Anterior cingulate cortex (tissue), 58 donors: ENCODE measurements at places on chromosomes 2 and 18.

DNA sequence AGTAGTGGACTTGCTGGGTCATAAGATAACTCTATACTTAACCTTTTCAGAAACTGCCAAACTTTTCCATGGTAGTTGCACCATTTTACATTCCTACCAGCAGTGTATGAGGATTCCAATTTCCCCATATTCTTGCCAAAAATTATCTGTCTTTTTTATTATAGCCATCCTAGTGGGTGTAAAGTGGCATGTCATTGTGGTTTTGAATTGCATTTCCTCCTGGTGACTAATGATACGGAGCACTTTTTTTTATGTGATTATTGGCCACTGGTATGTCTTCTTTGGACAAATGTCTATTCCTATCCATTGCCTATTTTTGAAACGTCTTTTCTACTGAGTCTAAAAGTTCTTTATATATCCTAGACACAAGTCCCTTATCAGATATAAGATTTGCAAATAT, 44.3 kb downstream of the CACNB4 start:
- DNase-seq: no peak

- no peak for DNase-seq
Observed at GRCh38 chr2:141242008-141242407, 888.8 kb downstream of the LRP1B start.

- DNase-seq: no peak
Observed at GRCh38 chr18:58136879-58137278, 92.9 kb downstream of the NEDD4L start.

DNA sequence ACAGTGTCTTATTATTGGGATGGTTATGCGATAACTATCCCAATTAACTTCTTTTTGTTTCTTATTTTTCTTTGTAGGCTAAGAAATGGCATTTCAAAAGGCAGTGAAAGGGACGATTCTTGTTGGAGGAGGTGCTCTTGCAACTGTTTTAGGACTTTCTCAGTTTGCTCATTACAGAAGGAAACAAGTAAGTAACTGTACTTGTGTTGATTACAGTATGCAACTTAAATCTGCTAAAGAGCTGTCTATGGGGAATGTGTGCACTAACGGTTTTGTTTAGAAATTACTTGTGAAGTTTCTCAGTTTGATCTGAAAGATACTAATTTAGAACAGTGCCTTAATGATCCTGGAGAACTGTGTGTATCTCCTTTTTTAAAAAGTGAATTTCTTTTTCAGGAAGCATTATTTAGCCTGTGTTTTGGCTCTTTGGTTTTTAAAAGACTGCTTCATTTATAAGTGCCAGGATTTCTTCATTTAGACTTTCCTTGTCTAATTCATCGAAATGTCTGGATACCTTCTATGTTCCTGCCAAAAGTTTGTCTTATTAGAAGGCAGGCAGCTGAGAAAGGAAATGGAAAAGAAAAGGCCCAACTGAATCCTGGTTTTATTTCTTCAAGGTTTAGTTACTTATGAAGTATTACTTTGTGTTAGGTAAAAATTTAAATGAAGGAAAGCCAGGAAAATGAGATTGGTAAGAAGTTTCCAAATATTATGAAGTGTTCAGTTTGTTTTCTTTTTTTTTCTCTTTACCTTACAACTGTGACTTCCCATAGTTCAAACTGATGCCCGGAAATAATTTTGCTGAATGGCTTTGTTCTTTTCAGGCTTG, 40.1 kb downstream of the GPD2 start:
- no peak for DNase-seq

- peak; percentile 80 for DNase-seq
Observed at GRCh38 chr2:219245148-219245898, at the start of the genes GLB1L and STK16. GLB1L (minus strand) TSS chr2:219245444; CDS start chr2:219243573, 1,871 bp downstream. STK16 (plus strand) TSS chr2:219245479; CDS start chr2:219246000, 521 bp downstream.

DNA sequence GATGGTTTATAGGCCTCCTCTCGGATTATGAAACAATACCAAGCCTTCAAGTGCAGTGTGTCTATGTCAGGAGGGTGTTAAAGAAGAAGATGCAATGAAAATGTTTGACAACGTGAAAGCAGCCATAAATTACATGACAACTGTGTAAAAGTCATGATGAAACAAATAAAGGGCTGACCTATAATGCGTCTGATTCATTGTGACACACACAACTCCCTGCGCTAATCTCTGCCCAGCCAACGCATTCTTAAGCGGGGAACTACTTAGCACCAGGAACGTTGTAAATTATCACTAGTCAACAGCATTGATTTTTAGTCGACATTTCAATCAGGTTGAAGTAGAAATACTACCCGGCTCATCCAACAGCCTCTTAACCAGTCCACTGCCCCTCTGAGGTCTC, 26.8 kb downstream of the BCL11A start:
- DNase-seq: no peak
